ENCODE measurements at places on chromosomes 7 and 10.

DNA sequence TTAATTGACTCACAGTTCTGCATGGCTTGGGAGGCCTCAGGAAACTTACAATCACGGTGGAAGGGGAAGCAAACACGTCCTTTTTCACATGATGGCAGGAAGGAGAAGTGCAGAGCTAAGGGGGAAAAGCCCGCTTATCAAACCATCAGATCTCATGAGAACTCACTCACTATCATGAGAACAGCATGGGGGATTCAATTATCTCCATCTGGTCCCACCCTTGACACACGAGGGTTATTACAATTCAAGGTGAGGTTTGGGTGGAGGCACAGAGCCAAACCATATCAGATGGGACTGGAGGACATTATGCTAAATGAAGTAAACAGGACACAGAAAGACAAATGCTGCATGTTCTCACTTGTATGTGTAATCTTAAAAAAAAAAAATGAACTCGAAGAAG is 141.4 kb upstream of the HABP2 start:
- DNase-seq, result no peak

DNA sequence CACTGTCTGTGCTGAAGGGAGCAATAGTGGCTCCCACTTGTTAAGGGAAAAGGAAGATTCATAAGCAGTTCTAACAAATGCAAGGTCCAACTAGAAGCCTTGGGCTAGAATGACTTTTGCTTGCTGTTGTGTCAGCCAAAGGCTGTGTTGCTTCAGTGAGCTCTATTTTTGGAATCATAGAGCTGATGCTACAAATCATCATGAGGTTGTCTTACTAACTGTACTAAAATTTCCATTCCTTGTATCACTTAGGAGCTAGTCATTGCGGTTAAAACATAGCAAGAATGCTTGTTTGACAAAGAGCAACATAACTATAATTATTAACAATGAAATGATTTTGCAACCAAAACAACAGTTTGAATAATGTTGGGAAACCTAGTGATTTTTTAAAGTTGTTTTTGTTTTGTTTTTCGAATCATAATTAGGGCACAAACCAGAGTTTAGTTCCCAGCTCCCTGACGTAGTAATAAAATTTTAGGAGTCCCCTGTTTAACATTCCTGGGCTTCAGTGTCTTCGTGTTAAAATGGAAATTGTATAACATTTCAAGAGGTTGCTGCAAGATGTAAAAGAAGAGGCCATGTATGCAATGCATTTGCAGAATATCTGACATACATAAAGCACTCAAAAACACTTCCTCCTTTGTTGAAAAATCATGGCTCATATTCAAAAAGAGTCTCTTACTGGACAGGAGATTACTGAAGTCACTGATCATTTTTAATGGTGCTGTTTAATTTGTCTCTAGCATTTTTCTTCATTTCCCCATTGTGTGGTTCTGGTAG is 183.4 kb downstream of the MACC1 start:
- no peak for DNase-seq

DNA sequence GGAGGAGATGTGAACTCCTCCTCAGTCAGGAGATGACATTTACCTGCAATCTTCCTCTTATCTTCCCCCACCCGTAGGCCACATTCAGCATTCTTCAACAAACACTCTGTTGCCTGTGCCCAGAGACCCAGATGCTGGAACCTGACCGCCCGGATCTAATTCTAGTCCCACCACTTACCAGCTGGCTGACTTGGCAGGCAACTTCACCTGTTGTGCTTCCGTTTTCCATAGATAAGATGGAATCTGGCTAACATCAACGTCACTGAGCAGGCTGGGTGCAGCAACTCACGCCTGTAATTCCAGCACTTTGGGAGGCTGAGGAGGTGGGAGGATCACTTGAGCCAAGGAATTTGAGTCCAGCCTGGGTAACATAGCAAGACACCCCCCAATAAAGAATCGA is 21.3 kb upstream of the FXYD4 start:
- no peak for DNase-seq

GRCh38 chr7:3294432-3295100 is 6.5 kb upstream of the SDK1 start:
- DNase-seq, result no peak

GRCh38 chr7:1913466-1914282 is 243.6 kb downstream of the ELFN1 start:
- DNase-seq, result no peak
